Kidney (tissue), 22 donors: ENCODE measurements at places on chromosomes 7 and 10.

- no peaks in the 10 kb centered on the region for H3K36me3 ChIP-seq
- no peak overlapping the region for H3K4me3 ChIP-seq
- H3K27ac ChIP-seq = no peak overlapping the region
- H3K4me1 ChIP-seq = no peaks in the 10 kb centered on the region
- no peak for DNase-seq
Observed at GRCh38 chr7:156889089-156889488, 3.9 kb downstream of the LMBR1 start.

DNA sequence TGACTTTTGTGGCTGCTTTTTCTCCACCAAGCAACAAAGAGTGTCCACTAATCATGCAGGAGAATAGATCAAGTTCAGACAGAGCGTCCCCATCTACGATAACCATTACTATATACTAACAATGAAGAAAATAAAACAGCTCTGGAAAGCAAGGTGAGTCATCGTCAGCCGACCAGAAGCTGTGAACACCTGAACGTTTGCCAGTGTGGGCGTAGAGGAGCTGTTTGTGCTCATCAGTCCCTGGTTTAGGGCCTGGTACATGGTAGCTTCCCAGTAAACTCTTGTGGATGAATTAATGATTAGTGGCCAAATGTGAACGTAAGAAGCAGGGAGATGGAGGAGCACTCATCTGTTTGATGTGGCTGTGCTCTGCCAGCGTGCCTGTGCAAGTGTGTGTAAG, 180.7 kb downstream of the EVX1 start:
- H3K27ac ChIP-seq = no peak overlapping the region
- DNase-seq = no peak
- H3K27me3 ChIP-seq = no peaks in the 10 kb centered on the region
- H3K4me3 ChIP-seq = no peak overlapping the region

DNA sequence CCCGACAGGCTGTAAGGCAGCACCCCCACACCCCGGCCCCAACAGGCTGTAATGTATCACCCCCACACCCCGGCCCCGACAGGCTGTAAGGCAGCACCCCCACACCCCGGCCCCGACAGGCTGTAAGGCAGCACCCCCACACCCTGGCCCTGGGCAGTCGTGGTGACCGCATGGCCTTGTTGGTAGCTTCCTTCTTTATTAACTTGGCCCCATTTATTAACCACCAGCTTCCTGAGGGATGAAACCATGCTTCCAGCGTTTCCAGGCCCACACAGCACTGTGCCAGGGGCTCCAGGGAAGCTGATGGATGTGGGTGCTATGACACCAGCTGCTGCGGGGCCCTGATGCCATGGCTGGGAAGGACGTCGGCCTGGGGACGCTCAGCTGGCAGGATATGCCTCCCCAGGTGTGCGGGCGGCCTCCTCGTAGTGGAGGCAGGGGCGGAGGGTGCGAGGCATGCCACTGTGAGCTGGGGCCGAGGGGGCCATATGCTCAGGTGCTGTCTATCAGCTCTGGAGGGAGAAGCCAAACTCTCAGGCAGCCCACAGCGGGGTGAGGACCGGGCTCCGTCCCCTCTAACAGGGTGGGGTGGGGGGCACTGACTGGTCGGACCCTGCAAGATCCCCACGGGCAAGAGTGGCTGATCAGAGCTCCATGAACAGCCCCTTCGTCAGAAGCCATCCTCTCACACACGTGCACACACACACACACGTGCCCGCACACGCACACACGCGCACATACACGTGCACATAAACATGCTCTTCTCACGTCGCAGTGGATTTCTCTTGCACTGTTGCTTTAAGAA, 311.0 kb downstream of the PTPRN2 start:
- no peak overlapping the region for H3K4me3 ChIP-seq
- H3K36me3 ChIP-seq = no peaks in the 10 kb centered on the region
- DNase-seq = no peak
- no peaks in the 10 kb centered on the region for H3K4me1 ChIP-seq
- H3K27ac ChIP-seq = no peak overlapping the region
- H3K27me3 ChIP-seq = no peaks in the 10 kb centered on the region

DNA sequence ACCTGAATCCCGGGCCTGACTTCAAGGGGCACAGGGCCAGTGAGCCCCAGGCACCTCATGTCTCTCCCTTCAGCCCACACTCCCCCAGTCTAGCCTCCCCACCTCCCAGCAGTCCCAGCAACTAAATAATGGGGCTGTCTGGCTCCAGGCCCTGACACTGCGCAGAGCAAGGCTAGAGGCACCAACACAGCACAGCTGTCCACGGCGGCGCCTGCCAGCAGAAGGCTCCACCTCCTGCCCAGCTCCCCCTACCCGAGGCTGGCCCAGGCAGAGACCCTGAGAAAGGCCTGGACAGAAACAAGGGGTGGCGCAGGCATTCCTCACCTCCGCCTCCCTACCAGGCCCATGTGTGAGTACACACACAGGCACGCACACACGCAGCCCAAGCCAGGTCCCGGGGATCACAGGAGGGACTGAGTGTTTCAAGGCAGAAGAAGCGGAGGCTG, 6.1 kb downstream of the KCNH2 start:
- H3K36me3 ChIP-seq = no peaks in the 10 kb centered on the region
- DNase-seq = no peak
- no peak overlapping the region for H3K4me3 ChIP-seq
- H3K4me1 ChIP-seq = peaks cover 3% of the 10 kb centered on the region

DNA sequence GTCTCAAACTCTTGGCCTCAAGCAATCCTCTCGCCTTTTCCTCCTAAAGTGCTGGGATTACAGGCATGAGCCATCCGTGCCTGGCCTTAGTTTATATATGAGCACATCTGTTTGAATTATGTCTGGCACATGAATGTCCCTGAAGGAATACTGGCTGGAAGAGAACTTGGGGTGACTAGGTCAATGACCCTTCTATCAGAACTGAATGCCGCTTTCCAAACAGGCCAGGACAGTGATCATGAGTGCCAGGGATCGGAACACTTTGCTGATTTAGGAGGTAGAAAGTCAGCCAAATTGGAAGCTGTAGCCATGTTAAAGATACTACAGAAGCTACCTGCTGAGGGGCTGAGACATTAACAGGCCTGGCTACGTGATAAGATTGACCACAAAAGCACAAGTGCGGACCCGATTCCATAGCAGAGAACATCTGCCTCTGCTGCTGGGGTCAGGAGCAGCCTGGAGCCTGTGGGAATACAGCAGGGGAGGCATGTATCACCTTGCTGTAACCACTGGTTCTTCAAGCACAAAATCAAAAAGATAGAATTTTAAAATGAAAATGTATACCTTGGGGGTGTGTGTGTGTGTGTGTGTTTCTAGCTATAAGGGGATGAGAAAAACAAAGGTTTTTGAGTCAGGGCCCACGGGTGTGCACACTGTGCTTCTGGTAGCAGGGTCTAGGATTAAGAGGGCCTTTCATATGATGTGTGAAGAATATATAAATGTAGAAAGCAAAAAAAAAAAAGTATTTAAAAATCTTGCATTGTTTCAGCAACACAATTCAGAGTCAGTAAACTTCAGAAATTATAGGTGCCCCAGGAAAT, 293.7 kb downstream of the BBS9 start:
- no peak overlapping the region for H3K4me3 ChIP-seq
- no peaks in the 10 kb centered on the region for H3K4me1 ChIP-seq
- no peaks in the 10 kb centered on the region for H3K27me3 ChIP-seq
- no peak for DNase-seq
- no peak overlapping the region for H3K27ac ChIP-seq
